ENCODE measurements at places on chromosomes 6 and 20.

DNA sequence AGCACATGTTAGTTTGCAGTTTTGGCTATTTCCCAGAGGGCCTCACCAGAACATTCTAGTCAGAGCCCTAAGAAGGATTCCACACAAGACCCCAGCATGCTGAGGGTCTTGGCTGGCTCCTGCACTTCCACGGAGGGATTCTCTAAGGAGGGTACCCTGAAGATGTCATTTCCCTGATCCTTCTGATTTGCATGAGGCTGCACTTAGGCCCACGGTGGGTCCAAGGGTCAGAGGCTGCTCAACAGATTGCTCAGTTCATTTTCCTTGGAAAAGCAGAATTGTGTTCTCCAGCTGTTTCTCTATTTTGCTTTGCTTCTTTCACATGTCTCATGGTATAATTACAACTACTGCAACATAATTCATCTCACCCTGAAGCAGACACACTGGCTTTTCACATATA lies 22.2 kb downstream of the PREP start:
- no peak for DNase-seq

GRCh38 chr6:16704401-16705045 lies 56.7 kb downstream of the ATXN1 start:
- DNase-seq: peak; percentile 46

GRCh38 chr6:136728033-136728939 lies 64.0 kb downstream of the MAP3K5 start:
- no peak for DNase-seq

- DNase-seq: no peak
These were observed 495 bp upstream of the ARMC2 start for GRCh38 chr6:108847738-108848115.

DNA sequence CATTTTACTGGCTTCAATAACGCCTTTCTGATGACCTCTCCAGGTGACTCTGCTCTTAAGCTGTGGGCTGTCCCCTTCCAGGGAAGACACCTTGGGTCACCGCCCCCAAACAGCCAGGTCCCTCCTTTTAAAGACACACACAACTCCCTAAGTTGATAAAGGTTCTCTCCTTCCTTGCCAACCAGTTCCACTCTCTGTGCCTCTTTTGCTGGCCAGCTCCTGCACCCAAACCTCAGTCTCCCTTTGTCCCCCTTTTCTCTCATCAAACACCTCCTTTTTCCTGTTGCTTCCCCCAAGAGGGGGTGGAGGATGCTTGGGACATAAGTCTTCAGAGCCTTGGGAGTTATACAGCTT lies 1.0 kb downstream of the NCOA6 start:
- DNase-seq: peak; percentile 86

DNA sequence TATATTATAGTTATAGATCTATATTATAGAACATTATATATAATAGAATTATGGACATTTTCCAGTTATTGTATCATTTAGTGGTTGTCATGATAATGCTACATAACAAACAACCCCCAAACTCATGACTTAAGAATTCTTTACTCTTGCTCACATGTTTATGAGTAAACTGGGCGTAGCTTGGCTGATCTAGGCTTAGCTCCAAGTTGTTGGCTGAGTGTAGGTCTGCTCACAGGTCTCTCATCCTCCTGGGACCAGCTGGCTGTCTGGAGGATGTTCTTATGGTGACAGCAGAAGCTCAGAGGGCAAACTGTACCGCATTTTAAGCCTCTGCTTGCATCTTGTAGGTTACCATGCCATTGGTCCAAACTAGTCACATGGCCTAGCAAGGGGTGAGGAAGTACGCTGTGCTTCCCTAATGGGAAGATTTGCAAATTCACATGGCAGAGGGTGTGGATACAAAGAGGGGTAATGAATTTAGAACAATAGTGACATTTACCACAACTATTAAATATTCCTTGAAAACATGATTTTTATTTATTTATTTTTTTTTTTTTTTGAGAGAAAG lies 34.2 kb downstream of the ARHGAP40 start:
- DNase-seq: peak; percentile 18

GRCh38 chr20:13062789-13063188 lies 54.0 kb downstream of the SPTLC3 start:
- no peak for DNase-seq

DNA sequence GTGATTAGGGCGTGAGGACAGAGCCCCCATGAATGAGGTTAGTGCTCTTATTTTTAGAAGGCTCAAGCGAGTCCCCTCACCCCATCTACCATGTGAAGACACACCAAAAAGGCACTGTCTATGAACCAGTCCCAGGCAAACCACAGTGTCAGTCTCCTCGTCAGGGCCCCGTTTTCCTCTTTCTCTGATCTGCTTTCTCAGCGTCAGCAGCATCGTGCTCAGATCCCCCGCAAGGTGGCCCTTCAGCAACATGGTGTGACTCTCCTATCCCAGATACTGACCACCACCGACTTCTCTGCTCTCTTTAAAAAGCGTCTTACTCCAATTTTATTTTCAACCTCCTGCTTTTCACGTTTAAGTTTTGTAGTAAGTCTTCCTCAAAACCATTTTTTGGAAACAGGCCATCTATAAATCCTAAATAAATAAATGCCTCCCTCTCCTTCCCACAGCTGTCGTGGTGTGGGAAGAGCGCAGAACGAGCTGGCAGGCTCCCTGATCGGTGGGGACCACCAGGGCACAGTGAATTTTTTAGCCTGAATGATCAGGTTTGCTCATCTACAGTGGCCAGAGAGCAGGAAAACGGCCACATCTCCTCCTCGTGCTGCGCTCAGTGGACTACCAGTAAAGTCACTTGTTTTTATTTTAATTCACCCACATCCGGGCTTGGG lies 113.1 kb downstream of the BMP7 start:
- DNase-seq: no peak

GRCh38 chr6:54633601-54634000 lies 213.0 kb upstream of the FAM83B start:
- no peak for DNase-seq

GRCh38 chr20:63375438-63375837 lies 14.3 kb upstream of the CHRNA4 start:
- no peak for DNase-seq

DNA sequence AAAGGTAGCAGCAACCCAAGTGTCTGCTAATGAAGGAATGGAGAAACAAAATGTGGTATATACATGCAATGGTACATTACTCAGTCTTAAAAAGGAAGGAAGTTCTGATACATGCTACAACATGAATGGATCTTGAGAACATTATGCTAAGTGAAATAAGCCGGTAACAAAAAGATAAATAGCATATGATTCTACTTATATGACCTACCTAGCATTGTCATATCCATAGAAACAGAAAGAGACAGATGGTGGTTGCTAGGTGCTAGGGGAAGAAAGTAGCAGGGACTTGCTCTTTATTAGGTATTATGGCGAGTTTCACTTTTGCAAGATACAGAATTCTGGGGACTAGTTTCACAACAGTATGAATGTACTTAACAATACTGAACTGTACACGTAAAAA lies 46.6 kb downstream of the UBR2 start:
- DNase-seq: peak; percentile 74

Data from GM12865 (cell line).